ENCODE measurements at places on chromosomes 7 and 10. TPM values are rescaled to one million over a fixed set of nuclear protein-coding genes. Genes with fewer than 3 reads are reported as not detected.

GRCh38 chr7:139994356-139994755 lies 68.4 kb downstream of the PARP12 start:
- DNase-seq = no peak
- no peaks in the 10 kb centered on the region for H3K36me3 ChIP-seq
- no peak overlapping the region for H3K4me3 ChIP-seq
- no peaks in the 10 kb centered on the region for H3K4me1 ChIP-seq
- H3K27me3 ChIP-seq = no peaks in the 10 kb centered on the region

DNA sequence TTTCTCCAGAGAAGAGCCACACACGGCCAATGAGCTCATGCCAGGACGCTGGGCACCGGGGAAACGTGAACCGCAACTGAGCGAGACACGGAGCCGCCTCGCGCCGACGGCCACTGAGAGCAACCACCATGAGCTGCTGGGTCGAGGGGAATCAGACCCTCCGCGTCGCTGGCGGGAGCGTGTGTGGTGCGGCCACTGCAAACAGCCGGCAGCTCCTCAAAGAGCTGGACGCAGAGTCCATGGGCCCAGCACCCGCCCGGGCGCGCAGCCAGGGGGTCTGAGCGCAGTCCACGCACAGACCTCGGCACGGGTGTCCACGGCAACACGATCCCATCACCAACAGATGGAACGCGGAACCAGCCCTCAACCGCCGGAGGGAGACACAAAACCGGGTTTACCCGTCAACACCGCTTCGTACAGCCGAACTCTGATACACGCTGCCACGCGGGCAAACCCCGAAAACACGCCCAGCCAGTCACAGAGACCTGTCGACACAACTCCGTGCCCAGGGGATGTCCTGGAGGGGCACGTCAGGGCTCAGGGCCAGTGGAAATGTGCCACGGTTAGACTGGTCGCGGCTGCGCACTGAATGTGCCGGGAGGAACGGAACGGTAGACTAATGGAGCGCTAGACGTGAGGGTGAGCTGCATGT lies 147.1 kb downstream of the ELFN1 start:
- H3K36me3 ChIP-seq = peaks cover 3% of the 10 kb centered on the region
- peaks cover 21% of the 10 kb centered on the region for H3K4me1 ChIP-seq
- no peaks in the 10 kb centered on the region for H3K27me3 ChIP-seq
- no peak for DNase-seq
- no peak overlapping the region for H3K4me3 ChIP-seq

GRCh38 chr7:132655131-132655727 lies 79.0 kb upstream of the PLXNA4 start:
- no peak overlapping the region for H3K27ac ChIP-seq
- H3K4me3 ChIP-seq = peak overlapping the region; percentile 34
- no peaks in the 10 kb centered on the region for H3K4me1 ChIP-seq
- no peak for DNase-seq

- H3K27me3 ChIP-seq = no peaks in the 10 kb centered on the region
- H3K36me3 ChIP-seq = no peaks in the 10 kb centered on the region
- H3K27ac ChIP-seq = no peak overlapping the region
- H3K4me1 ChIP-seq = no peaks in the 10 kb centered on the region
- no peak for DNase-seq
Observed at GRCh38 chr10:88555190-88555908, 27.8 kb downstream of the RNLS start.

- no peak for DNase-seq
- no peak overlapping the region for H3K27ac ChIP-seq
- no peaks in the 10 kb centered on the region for H3K4me1 ChIP-seq
- H3K27me3 ChIP-seq = no peaks in the 10 kb centered on the region
- no peaks in the 10 kb centered on the region for H3K36me3 ChIP-seq
Observed at GRCh38 chr7:107768263-107768662, 24.3 kb downstream of the CBLL1 start.

GRCh38 chr7:122883049-122883680 lies 3.1 kb downstream of the CADPS2 start:
- H3K27ac ChIP-seq = no peak overlapping the region

- H3K4me1 ChIP-seq = peaks cover 95% of the 10 kb centered on the region
- DNase-seq = no peak
- H3K27me3 ChIP-seq = no peaks in the 10 kb centered on the region
Observed at GRCh38 chr7:139738101-139738489, 39.7 kb downstream of the HIPK2 start.

The PNLIPRP2 gene
- total RNA-seq = not detected

The EGR2 gene
- total RNA-seq = 3.3 TPM

The NODAL gene
- total RNA-seq = not detected

- H3K27me3 ChIP-seq = no peaks in the 10 kb centered on the region
- no peaks in the 10 kb centered on the region for H3K36me3 ChIP-seq
- H3K4me1 ChIP-seq = peaks cover 27% of the 10 kb centered on the region
- H3K4me3 ChIP-seq = no peak overlapping the region
- H3K27ac ChIP-seq = peak overlapping the region; percentile 65
- DNase-seq = no peak
Observed at GRCh38 chr7:32163896-32164295, 93.7 kb upstream of the PDE1C start.

DNA sequence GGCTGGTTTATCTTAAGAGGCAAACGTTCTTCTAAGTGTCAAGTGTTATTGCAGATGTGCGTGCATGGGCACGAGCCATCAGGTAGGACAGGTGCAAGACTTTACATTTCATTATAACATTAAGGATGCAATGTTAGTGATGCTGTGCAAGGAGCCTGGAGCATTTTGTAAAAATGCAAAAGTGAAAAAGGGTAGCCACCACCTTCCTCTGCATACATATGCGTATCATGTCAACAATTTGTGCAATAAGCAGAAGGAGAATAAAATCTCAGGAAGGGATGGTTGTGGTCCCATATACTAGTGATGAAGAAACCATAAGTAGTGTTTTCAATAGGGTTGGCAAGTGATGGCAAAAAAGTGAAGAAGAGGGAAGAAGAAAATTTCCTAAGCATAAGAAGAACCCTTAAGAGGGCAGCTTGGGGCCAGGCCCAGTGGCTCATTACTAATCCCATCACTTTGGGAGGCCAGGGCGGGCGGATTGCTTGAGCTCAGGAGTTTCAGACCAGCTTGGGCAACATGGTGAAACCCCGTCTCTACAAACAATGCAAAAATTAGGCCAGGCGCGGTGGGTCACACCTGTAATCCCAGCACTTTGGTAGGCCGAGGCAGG lies 7.5 kb downstream of the PIK3AP1 start:
- no peak overlapping the region for H3K4me3 ChIP-seq
- H3K27ac ChIP-seq = no peak overlapping the region
- H3K27me3 ChIP-seq = no peaks in the 10 kb centered on the region
- no peaks in the 10 kb centered on the region for H3K4me1 ChIP-seq
- DNase-seq = no peak
- H3K36me3 ChIP-seq = no peaks in the 10 kb centered on the region
